NCI-H2029 treated with DMSO at 0.1 percent for 48 hours (cell line): ENCODE measurements at places on chromosomes 7 and 10.

DNA sequence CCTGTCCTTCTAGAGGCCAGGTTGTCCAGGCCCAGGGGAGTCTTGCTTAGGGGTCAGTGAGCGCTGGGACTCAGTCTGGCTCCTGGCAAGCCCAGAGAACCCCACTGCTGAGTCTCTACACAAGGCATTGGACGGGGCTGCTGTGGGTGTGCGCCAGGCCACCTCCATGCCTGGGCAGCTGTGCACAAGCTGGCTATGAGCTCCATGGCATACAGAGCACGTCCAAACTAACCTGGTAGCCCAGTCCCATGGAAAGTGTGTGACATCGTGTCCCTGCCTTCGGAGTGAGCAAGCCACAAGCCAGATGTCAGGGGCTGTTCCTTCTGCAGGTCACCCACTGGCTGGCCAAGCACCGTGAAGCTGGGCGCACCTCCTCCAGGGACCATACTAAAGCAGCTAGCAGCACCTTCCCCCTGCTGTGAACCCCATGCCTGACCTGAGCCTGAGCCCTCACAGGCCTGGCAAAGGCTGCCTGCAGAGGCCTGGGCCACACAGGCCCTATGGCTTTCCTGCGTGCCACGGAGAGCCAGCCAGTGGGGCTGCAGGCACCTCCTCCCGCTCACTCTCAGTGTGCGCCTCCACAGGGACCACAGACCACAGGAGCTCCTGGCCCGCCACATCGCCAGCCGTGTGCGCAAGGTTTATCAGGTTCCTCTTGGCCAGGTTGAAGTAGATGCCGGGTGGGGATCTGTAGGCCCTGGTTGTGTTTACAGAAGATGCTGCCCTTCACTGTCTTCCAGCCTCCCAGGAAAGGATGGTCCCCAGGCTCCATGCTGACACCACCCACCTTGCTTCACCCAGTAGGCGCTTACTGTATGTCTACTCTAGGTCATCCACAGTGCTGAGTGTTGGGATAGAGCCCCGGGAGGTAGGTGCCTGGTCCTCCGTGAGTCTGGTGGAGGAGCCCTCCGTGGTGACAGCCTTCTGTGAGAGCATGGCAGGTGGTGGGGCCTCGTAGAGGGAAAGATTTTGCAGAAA is 219.7 kb downstream of the EBF3 start:
- no peak for DNase-seq

GRCh38 chr10:78553792-78554191 is 515.0 kb upstream of the ZMIZ1 start:
- DNase-seq: no peak

DNA sequence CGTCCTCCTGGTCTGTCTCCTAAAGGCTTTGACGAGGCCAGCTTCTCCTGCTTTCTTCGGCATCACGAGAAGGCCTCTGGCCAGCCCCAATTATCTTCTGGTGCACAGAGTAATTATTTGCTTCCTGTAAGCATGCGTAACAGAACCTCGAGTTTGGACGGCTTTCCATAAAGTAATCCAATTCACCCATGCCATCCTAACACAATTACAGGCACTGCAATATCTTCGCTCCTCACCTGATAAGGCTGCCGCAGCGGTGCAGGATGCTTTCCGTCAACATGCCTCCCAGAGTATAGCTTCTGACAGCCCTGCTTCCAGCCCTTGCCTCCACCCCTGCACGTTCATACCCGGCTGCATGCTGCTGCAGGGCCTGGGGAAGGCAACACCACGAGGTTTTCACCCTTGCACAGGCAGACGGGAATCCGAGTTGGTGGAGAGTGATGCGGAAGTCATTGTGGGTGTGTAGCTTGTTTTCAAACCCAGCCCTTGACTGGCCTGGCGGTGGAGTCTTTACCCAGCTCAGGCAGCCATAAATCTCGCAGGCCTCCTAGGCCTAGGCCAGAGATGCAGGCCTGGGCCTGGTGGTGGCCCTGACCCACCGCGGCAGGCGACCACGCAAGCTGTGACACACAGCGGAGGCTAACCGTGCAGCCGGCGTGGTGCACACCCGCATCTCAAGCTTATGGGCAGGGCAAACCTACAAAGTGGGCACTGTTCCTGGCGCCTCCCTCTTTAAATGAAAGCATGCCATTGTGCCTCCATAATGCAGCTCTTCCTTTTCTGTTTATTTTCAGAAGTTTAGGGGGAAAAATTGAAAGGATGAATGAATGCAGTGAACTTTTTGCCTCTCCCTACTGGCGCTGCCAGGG is 12.7 kb downstream of the EBF3 start:
- DNase-seq: no peak

DNA sequence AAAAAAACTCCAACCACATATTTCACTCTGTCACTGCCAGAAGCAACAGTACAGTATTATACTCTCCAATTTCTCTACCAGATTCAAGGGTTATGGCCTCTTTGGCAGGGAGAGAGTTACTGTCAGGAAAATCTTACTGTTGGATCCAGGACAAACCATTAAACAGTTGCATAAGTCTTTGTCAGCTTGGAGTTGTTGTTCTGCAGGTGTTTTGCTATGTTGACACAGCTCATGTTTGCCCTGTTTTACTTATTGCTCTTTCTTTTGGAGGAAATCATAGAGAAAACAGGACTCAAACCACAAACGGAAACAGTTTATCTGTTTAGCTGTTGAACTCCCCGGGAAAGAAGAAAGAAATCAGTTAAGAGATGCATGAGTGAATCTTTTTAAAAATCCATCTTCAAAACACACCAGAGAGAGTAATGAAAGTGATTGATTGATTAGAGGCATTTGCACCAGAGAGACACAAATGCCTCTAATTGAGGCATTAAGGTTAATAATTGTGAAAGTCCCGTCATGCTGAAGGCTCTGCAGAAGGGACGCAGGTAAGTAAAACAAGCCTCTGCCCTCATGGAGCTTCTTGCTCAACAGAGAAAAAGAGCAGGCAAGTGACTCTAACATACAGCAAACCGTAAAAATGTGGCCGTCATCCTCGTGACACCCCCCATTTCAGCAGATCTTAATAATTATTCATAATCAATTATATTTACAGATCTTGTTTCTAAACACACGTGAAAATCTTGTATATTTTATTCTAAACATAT is 38.7 kb upstream of the ARHGAP21 start:
- DNase-seq: no peak

DNA sequence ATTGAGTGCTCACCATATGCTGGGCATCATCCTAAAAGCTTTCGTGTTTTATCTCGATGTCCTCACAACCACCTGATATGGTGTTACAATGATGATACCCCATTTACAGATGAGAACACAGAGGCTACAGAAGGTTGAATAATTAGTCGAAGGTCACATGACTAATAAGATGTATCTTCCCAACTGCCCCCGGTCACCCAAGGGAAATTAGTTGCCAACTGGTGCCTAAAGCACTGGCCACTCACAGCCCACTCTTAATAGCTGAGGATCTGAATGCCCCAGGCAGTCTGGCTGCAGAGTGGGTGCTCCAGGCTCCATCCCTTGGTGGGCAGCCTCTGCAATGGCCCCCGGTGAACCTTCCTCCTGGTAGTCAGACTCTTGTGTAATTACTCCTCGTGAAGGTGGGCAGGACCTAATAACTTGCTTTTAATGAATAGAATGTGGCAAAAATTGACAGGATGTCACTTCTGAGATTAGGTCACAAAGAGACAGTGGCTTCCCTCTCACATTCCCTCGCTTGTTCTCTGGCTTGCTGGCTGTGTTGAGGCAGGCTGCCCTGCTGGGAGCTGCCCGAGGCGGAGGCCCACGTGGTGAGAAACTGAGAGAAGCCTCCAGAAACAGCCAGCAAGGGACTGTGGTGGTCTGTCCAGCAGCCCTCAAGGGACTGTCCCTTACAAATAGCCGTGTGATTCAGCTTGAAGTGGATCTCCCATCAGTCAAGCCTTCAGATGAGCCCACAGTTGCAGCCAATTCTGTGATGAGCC is 109.4 kb downstream of the ARHGAP22 start:
- no peak for DNase-seq

- DNase-seq: no peak
Measured at GRCh38 chr10:108362961-108363360, 1198.5 kb upstream of the SORCS1 start.

- no peak for DNase-seq
Measured at GRCh38 chr10:35781643-35782035, 139.5 kb upstream of the FZD8 start.

DNA sequence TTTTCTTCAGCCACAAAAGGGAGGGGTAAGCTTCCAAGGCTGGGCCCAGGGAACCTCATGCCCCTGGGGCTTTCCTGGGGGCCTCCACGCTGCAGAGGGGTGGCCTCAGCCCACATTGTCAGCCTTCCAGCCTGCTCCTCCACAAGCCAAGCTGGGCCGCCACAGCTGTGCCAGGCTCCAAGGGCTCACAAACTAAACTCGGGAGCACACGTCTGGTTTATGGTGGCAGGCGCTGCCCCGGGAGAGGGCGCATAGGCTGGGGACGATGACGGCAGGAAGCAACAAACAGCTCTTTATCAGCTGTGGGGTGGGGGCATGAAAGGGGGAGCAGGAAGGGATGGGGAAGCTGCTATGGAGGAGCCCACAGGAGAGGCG is 6.3 kb upstream of the CDH23 start:
- no peak for DNase-seq

DNA sequence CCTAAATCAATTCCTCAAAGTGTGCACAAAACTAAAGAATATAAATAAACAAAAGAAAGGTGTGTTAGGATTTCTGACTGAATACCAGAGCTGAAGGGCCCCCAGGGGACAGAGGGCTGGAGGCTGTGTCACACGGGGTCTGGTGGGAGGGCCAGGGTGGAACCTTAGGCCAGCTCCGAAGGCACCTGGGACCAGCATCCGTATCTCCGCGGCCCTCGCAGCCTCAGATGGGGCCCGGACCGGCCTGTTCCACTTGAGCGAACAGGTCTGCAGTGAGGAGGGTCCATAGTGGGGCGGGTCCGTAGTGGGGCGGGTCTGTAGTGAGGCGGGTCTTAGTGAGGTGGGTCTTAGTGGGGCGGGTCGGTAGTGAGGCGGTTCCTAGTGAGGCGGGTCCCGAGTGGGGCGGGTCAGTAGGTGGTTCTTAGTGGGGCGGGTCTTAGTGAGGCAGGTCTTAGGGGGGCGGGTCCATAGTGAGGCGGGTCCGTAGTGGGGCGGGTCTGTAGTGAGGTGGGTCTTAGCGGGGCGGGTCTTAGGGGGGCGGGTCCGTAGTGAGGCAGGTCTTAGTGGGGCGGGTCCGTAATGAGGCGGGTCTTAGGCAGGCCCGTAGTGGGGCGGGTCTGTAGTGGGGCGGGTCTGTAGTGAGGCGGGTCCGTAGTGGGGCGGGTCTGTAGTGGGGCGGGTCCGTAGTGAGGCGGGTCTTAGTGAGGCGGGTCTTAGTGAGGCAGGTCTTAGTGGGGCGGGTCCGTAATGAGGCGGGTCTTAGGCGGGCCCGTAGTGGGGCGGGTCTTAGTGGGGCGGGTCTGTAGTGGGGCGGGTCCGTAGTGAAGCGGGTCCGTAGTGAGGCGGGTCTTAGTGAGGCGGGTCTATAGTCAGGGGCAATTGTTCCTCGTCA is 15.1 kb downstream of the GPR146 start:
- DNase-seq: no peak

DNA sequence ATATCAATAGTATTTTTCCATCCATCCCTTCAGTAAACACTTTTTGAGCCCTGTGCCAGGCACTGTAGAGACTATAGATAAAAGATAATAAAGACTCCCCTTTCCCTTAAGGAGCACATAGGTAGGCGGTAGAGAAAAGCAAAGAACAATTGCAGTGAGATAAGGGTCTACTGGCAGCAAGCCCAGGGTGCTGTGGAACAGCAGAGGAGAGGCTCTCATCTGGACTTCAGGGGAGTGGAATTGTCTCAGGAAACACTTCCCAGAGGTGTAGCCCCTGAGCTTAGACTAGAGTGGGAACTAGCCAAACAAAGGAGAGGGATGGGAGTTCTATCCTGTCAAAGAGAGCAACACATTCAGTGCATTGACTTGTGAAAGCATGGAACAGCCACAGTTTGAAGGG is 102.0 kb downstream of the NRF1 start:
- peak; percentile 93 for DNase-seq

GRCh38 chr10:95818668-95819067 is 62.7 kb downstream of the ENTPD1 start:
- no peak for DNase-seq

DNA sequence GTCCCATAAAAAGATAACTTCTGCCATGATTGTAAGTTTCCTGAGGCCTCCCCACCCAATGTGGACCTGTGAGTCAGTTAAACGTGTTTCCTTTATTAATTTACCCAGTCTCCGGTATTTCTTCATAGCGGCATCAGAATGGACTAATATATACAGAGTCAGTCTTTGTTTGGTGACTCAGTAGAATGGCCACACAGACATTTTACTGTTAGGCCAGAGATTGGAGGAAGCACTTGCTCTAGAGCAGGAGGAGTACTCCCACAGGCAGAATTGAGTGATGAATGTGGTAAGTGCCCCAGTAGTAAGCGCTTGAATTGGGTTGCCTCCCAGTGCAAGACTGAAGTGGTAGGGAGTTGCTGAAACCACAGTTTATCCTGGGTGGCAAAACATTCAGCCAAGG is 149.5 kb upstream of the SMIM30 start:
- DNase-seq: no peak

DNA sequence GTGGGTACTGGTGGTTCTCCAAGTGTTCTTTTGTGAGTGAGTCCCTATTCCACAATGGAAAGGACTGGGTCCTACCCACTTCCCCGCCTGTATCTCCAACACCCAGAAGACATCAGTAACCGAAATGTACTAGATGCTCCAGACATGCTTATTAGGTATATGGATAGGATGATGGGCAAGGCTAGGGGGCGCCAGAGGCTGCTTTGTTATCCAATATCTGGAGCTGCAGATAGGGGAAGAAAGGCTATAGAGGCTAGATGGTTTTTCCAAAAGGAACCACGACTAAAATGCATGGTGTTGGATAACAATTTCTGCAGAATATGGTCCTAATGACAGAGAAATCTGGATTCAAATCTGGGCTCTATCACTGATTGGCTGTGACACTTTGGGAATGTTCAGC is 56.2 kb upstream of the TM9SF3 start:
- DNase-seq: no peak

DNA sequence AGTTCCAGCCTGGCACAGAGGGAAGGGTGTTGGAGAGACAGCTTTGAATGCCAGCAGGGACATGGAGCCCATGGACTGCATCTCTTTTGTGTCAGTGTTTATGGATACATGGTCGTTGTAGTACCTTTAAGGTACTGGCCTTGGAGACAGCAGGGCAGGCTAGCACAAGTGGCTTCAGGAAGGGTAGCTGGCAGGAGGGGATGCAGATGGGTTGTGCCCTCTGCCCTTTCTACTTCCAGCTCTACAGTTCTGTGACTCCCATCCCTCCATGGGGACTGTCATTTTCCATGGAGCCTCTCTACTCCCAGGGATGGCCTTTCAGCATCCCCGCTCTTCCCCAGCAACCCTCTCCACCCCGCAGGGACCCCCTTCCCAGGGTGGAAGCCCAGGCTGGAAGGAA is 25.1 kb downstream of the POLL start:
- no peak for DNase-seq

DNA sequence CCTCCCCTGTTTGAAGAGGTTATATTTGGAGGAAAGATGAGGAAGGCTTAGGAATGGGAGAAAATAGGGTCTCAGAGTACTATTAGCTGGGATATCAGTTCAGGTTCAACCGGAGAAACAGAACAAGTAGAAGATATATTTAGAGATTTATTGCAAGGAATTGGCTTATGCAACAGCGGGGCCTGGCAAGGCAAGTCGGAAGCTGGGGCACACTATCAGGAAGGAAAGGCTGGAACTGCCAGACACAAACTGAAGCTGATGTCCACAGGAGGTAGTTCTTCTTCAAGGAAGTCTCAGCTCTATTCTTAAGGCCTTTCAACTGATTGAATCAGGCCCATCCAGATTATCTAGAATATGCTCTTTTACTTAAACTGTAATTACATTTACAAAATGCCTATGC is 939.6 kb upstream of the C7orf33 start:
- DNase-seq: no peak
